ENCODE measurements at places on chromosomes 12 and 14.
A peak's percentile ranks its signal among the peaks of the same experiment; 100 is the strongest.

GRCh38 chr12:124336742-124337520 lies 42.0 kb downstream of the RFLNA start:
- DNase-seq = no peak

DNA sequence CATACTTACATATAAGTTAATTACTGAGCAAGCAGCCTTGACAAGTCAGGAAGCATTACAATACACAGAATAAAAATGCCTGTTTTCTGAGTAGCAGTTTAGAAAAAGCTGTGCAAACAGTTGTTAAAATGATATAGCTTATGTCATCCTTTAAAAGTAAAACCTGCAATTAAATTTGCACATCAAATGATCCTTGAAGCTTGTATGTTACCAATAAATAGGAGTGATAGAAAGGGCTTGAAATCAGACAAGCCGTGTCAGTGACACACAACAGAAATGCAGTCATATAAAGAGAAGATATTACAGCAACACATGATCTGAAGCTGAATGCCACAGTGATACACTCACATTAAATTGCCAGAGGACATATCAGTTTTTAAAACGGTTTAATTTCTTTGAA lies 70.0 kb downstream of the EPS8 start:
- DNase-seq = no peak

DNA sequence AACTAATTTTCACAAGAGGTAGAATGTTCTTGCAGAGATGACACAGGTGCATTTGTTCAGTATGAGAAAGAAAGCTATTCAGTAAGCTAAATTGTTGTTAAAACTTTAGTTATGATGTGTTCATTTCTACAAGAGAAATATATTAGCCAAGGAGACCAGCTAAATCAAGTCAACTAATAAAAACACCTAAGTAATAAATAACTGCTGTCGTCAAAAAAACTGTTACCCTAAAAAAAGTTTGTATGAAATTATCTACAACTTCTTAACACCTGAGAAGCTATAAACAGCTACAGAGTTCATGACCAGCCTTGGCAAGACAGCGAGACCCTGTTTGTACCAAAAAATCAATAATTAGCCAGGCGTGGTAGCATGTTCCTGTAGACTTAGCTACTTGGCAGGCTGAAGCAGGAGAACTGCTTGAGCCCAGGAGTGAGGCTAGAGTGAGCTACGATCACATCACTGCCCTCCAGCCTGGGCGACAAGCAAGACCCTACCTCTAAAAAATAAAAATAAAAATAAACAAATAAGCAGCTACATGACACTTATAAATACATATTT lies 67.6 kb upstream of the AP4S1 start:
- DNase-seq = no peak

- no peak for DNase-seq
These were observed 94.2 kb downstream of the PLEKHA5 start for GRCh38 chr12:19223695-19224094.

DNA sequence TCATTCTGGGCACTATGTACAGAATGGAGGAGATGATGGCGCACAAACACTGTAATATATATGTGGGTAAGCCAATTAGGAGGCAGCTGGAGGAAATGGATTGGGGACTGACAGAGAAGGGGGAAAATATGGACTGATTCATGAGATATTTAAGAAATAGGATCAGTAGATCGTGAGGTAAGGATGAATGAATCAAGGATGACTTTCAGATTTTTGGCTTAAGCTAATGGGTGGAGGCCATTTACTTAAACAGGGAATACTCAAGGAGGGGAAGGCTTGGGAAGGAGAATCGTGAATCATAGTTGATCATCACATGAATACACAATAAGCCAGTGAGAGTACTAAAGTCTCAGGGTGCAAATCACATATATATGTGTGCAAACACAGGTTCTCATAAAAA lies 11.2 kb upstream of the GNPNAT1 start:
- DNase-seq = no peak

DNA sequence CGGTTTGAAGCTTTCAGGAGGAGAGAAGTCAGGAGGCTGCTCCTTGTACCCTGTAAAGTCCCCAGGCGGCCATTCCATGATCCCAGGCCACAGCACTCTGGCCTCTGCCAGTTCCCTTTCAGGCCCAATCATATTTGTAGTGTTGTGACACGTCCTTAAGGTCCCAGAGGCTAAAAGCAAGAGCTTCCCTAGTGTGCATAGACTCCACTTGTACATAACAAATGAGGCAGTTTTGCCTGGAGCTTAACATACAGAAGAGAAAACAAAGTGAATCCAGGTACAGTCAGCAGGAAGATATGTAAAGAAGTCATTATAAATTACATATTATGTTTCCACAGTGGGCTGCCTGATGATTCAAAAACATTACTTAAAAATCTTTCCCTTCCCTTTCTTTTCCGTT lies 81.1 kb upstream of the RPH3A start:
- DNase-seq = no peak

DNA sequence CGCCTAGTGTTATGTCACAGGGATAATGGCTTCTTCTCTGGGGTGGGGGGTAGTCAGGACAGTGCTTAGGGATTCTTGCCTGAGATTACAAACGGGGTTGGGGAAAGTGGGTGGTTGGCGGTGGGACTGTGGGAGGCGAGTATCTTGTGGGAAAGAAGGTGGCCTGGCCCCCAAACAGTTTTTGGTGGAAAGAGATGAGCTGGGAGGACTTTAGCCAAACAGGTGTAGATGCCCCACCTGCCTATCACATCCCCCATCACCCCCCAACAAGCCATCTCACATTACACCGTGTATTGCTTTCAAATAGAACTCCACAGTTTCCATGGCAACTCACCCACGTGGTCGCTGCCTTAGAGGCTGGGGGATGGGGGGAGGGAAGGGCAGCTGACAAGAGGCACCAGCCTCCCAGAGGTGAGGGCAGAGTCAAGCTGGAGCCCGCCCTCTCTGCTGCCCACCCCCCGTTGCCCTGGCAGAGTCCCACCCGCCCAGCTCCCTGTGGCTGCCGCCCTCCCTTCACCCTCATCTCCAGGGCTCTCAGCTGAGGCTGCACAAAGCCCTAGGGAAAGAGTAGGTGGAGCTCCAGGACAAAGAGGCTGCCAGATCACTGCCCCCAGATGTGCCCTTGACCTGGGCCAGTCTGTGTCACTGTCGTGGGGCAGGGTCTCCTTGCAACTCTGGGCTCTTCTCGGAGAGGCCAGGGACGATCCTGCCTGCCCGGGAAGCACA lies 98.3 kb downstream of the LRRC74A start:
- DNase-seq = no peak

GRCh38 chr12:63915105-63915800 lies 70.8 kb downstream of the SRGAP1 start:
- DNase-seq = no peak

- DNase-seq = no peak
These were observed 49.1 kb downstream of the B4GALNT3 start for GRCh38 chr12:508795-509194.

DNA sequence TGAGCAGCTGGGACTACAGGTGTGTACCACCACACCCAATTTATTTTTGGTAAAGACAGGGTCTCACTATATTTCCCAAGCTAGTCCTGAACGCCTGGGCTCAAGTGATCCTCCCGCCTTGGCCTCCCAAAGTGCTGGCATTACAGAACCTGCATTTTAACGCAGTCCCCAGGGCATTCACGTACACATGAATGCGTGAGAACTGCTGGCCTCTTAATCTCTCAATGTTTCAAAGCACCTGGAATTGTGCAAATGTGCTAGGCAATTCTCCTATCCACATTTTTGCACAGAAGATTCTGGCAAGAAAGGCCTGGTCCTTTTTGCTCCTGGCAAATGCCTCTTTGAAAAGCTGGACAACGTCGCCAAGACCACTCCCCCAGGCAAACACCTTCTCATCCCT lies 35.2 kb downstream of the TESC start:
- no peak for DNase-seq

GRCh38 chr12:2414810-2415567 lies 362.2 kb downstream of the CACNA1C start:
- DNase-seq = no peak

- no peak for DNase-seq
These were observed 26.2 kb upstream of the CKAP4 start for GRCh38 chr12:106274012-106274411.

GRCh38 chr12:94563286-94563685 lies 87.1 kb downstream of the TMCC3 start:
- DNase-seq = no peak

GRCh38 chr12:47079468-47079980 lies at the start of the genes AMIGO2 and PCED1B:
AMIGO2 (minus strand) TSS chr12:47079959; CDS start chr12:47079002, 957 bp downstream.
PCED1B (plus strand) TSS chr12:47079621; CDS start chr12:47235064, 155,443 bp downstream.
- peak; percentile 27 for DNase-seq

GRCh38 chr14:50040401-50040775 lies 76.0 kb downstream of the VCPKMT start:
- no peak for DNase-seq

DNA sequence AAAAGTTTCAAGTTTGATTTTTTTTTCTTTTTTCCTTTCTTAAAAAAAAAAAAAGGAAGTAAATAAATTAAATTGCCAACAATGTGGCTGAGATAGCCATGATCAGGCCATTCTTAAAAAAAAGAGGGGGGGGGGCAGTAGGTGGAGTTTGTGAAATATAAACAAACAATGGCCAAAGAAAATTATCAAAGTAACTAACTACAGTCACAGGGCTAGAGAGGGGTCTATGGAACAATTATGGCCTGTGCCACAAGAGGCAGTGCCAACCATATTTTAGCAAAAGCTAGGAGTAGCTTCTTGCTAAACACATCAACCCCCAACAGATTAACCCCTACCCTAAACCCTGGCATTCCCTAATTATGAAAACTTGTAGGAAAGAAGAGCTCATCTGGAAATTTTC lies 16.2 kb upstream of the SMARCC2 start:
- no peak for DNase-seq

GRCh38 chr12:117427211-117427610 lies 65.8 kb upstream of the NOS1 start:
- DNase-seq = no peak

DNA sequence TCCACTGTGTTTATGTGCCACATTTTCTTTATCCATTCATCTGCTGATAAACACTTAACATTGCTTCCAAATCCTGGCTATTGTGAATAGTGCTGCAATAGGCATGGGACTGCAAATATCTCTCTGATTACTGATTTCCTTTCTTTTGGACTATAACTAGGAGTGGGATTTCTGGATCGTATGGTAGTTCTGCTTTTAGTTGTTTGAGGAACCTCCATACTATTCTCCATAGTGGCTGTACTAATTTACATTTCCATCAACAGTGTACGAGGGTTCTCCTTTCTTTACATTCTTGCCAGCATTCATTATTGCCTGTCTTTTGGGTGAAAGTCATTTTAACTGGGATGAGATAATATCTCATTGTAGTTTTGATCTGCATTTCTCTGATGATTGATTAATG lies 47.6 kb downstream of the TAOK3 start:
- DNase-seq = no peak

- DNase-seq = no peak
These were observed 56.5 kb downstream of the DAD1 start for GRCh38 chr14:22532345-22533056.

GRCh38 chr12:102342281-102343006 lies 137.9 kb downstream of the IGF1 start:
- DNase-seq = no peak
